ENCODE measurements at places on chromosomes 6 and 20. TPM values are rescaled to one million over a fixed set of nuclear protein-coding genes. Genes with fewer than 3 reads are reported as not detected.

GRCh38 chr20:60694763-60695162 is 557.3 kb upstream of the CDH4 start:
- no peak for DNase-seq

DNA sequence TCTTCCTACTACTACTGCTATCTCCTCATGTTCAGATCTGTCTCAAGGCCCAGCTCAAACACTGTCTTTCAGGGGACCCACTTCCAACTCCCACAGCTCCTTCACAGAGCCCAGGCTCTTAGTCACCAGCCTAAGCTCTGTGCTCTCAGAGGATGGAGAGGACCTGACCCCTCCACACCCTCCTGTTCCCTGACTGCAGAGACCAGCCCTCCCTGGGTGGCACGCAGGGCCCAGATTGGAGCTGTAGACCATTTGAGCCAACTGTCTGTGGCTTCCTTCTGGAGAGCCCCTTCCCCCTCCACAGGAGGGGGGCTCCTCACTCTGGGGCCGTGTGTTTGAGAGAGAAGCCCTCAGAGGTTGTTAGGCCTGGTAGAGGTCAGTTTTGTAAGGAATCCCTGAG is 9.8 kb downstream of the SNPH start:
- DNase-seq, result no peak

DNA sequence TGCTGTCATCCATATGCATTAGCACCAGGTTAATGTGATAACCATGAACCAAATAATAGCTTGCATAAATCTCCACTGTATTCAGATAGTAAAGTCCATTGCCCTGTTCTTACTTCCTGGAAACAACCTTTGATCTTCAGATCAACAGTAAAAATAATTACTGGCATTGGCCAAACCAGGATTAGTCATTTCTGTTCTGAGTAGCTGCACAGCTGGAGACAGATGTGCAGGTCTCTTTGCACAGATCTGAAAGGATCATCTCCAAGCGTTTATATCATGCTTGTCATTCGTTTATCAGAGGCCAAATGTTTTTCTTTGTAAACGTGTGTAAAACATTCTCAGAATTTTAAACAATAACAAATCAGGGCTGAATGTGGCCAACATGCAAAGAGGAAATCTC is 134.4 kb upstream of the HMGCLL1 start:
- DNase-seq, result no peak

GRCh38 chr6:107108201-107108890 is 7.0 kb downstream of the BEND3 start:
- DNase-seq, result no peak

GRCh38 chr6:168289571-168289962 is 30.0 kb downstream of the DACT2 start:
- no peak for DNase-seq

- no peak for DNase-seq
Measured at GRCh38 chr6:56938649-56939191, 16.2 kb upstream of the BEND6 start.

GRCh38 chr6:150659046-150659763 is 59.5 kb downstream of the PLEKHG1 start:
- no peak for DNase-seq

GRCh38 chr6:164856138-164856537 is 453.3 kb downstream of the C6orf118 start:
- no peak for DNase-seq

- no peak for DNase-seq
Measured at GRCh38 chr20:48585061-48585870, 242.5 kb downstream of the PREX1 start.

GRCh38 chr20:675453-676314 is at the start of gene SCRT2:
Gene SCRT2, minus strand, starts transcription at chr20:675802. Its CDS starts 201 bp downstream, at chr20:675601.
- DNase-seq, result no peak

- no peak for DNase-seq
Measured at GRCh38 chr6:124768224-124768623, 194.0 kb upstream of the RNF217 start.

DNA sequence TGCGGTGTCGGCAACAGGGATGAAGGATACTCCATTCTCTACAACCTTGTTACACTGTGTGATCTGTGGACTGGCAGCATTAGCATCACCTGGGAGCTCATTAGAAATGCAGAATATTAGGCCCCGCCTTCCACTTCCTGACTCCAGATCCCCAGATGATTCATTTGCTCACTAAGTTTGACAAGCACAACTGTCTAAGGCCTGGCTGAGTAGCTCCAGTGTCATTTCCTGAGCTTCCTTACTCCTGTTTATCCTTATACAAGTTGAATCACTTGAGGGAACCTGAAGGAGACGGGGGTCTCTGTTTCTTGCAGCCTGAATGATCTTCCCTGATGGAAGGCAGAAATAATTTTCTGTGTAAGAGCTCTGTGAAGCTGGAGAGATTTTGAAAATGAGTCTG is 32.7 kb upstream of the PROKR2 start:
- DNase-seq, result no peak

DNA sequence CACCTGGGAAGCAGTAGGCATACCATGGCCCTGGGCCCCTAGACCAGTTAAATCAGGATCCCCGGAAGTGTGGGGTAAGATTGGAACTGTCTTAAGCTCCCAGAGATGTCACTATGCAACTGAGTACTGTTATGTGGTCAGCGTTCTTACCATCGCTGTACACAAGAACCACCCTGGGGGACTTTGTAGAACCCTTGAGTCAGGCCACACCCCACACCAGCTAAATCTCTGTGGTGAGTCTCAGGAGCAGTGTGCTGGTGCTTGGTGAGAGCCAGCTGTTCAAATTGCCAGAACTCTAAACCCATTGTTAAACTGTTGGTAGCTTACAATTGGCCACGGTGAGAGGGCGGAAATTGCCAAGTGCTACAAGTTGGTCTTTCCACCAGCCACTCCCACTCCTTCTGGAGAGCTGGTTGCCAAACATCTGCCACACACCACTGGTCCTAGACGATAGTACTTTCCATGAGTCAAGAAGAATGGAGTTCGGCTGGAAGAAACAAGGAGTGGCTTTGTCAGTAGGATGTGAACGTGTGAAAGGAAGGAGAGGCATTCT is 80.5 kb upstream of the SYNDIG1 start:
- no peak for DNase-seq

DNA sequence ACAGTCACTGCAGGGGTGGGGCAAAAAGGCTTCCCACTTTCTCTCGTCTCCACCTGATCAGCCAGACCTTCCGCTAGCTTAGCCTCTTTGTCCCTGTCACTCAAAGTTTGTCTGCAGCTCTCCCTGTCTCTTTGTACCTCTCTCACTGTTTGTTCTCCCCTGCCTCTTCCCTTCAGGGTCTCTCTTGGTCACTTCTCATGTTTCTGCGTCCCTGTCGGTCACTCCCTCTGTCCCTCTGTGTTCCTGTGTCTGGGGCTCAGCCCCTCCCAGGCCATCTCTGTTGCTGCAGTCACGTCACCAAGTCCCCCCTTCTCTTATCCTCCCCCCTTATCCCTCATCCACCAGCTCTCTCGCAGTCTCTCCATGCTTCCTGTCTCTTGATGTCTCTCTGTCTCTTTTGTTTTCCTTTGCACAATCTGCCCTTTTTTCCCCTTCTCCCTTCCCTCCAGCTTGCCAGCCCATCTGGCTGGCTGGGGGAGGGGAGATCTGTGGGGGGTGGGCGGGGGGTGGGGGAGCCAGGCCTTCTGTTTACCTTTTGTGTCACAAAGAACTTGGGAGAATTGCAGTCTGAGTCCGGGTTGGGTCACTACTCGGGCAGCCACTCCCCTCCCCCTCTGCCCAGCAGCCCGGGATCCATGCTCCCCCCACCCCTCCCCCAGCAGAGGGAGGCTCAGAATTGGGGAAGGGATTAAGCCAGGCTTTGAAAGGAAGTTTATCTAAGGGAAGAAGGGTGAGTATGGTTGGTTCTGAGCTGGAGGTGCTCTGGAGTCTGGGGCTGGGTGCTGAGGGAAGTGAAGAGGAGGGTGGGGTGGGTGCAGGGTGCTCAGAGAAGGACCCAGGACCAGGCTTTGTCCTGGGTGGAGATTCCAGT is 32.3 kb downstream of the FOXP4 start:
- no peak for DNase-seq

GRCh38 chr6:78749326-78749725 is 118.0 kb upstream of the IRAK1BP1 start:
- DNase-seq, result no peak

DNA sequence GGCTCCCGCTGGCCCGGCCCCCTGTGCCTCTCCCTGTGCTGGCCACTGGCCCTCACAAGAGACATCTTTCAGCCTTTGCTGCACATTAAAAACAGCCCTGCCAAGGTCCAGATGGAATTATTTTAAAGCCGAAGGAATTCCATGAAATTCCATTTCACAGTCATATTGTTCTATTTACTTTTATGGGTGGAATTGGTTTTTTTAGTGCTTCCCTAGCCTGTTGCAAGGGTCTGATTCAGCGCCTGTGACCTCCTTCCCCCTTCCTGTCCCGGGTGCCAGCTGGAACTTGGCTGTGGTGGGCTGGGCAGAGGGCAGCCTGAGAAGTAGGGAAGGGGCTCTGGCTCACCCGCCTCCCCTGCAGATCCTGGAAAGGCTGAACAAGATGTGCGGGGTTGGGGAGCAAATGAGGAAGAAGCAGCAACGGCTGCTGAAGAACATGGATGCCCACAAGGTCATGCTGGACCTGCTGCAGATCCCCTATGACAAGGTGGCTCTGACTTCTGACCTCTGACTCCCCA is 34.3 kb downstream of the UQCC2 start:
- no peak for DNase-seq

The SH3BGRL2 gene
- total RNA-seq, result 38.3 TPM

The EPPIN gene
- total RNA-seq, result not detected

The SMLR1 gene
- total RNA-seq, result not detected

The RAET1E gene
- total RNA-seq, result 27.5 TPM

The GCNT2 gene
- 17.2 TPM for total RNA-seq

Data from vagina (tissue), 2 donors.